ENCODE measurements at places on chromosomes 13 and 19. TPM values are rescaled to one million over a fixed set of nuclear protein-coding genes. Genes with fewer than 3 reads are reported as not detected.

The TUBA3C gene
- not detected for total RNA-seq

The OR2Z1 gene
- not detected for total RNA-seq

The QPCTL gene
- total RNA-seq = 16.4 TPM

- DNase-seq = no peak
These were observed 107.0 kb downstream of the FLT1 start for GRCh38 chr13:28387740-28388501.

DNA sequence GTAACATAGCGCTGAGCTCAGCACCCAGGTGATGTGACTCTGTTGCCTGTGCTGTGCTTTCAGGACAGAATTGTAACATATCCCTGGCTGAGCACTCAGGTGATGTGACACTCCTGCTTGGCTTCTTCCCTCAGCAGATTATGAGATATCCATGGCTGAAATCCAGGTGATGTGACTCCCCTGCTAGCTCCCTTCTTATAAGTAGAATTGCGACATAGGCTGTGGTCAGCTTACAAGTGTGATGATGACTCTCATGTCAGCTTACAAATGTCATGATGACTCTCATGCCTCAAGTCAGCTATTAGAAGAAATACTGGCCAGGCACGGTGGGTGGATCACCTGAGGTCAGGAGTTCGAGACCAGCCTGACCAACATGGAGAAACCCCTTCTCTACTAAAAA, 14.3 kb upstream of the ZNF429 start:
- DNase-seq = no peak

Data from activated naive CD8-positive, alpha-beta T cell treated with anti-CD3 and anti-CD28 coated beads for 36 hours (primary cell).